ENCODE measurements at places on chromosomes 5 and 9.

DNA sequence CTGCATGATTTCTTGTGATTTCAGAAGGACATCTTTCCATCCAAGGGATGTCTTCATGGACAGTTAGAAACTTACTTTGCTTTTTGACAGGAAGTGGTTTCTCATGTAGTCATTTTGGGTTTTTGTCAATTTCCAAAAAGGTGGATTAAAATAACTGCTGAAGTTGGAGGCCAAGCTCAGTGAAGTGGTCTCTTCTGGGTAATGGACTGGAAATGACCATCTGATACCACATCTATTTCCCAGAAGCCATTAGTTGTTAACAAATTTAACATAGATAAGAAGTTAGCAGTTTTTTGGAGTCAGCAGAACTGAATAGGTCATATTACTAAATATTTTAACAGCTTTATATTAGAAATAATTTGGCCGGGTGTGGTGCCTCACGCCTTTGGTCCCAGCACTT, 86.2 kb upstream of the MYO10 start:
- DNase-seq, result no peak

- no peak for DNase-seq
Measured at GRCh38 chr9:10566848-10567247, 46.0 kb downstream of the PTPRD start.

DNA sequence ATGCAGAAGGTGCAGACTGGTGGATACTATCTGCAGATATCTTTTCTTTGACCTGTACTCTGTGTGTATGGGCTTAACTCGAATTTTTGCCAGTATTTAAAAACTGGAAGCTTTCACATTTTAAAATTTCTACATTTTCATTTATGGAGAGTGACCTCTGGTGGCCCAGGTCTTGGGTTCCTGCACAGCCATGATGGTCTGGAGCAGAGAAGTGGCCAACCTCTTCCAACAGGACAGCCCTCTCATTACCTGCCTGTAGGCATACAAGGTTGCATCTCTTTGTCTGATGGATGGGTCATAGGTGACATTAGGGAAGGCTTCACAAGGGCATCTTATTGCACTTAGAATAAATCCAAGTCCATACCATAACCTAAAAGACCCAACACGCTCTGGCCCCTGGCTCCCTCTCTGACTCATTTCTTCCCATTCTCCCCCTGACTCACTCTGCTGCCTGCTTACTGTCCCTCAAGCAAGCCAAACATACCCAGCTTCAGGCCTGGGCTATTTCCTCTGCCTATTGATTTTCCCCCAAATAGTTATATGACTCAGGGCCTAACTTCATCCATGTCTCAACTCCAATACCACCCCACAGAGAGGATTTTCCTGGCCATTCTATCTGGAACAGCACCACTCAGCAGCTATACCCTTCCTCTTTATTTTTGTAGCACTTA, 113.3 kb upstream of the SLC1A3 start:
- DNase-seq, result no peak

GRCh38 chr5:132313366-132313765, 19.2 kb downstream of the SLC22A4 start:
- DNase-seq, result no peak

DNA sequence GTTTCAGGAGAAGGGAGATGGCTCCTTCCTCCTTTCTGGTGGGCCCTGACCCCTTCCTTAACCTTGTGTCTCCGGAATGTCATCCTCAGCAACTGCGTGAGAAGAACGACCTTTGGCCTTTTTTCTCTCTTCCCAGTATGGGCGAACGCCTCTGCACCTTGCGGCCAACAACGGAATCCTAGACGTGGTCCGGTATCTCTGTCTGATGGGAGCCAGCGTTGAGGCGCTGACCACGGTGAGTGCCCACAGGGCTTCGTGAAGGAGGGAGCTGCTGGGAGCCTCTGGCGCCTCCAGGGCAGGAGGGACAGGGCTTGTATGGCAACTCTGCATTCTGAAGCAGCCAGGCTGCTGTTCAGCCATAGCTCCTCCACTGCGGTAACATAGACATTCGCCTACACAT, 68.0 kb upstream of the CTSL start:
- DNase-seq, result no peak

DNA sequence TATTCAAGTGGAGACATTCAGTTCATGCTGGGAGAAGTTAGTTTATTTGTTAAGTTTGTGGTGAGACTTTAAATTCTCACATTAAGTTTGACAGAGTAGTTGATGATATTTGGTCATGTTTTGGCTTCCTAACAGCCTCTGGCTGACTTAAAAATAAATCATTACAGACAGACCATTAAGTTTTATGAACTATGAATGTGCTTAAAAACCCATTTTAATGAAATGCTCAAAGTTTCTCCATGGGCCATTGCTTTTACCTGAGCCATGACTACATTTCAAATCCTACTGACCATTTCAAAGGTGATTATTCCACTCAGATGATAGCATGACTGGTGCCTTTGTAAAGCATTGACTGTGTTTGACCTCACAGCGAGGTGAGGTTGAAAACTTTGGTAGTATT, 192.7 kb downstream of the LRRC70 start:
- DNase-seq, result no peak

DNA sequence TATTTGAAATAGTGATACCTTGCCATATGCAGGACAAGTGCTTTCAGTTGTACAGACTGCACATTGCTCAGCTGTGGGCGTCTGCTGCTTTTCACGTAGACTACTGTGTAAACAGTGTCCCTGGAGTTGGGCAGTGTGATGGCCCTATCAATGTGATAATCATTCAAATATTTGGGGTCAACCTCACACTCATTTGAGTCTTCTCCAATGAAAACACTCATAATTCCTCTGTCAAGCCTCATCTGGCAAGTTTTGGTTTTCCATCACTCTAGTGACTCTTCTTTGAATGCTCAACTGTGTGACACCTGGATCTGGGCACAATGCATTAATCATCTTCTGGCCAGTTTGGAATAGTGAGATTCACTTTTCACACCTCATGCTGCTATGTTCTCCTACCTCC, 64.4 kb downstream of the UGCG start:
- no peak for DNase-seq

- no peak for DNase-seq
Measured at GRCh38 chr5:123598028-123598689, 86.2 kb downstream of the CSNK1G3 start.

- DNase-seq, result no peak
Measured at GRCh38 chr5:32051796-32052195, 122.3 kb downstream of the GOLPH3 start.

DNA sequence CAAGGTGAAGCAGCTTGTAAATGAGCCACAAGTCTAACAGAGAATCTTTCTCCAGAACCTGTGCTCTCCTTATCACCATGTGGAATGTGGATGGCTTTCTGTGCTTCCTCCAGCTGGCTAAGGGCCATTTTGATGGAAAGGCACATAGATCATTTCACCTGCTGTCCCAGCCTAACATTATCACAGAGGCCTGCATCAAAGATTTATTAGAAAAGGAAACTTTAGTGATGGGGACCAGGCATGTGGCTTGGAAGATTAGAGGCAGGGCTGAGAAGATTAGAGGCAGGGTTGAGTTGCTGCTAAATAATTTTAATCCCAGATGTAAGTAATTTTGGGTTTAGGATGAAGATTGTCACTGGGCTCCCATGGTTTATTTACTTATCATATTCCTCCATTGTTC, 6.3 kb downstream of the SPEF2 start:
- no peak for DNase-seq

DNA sequence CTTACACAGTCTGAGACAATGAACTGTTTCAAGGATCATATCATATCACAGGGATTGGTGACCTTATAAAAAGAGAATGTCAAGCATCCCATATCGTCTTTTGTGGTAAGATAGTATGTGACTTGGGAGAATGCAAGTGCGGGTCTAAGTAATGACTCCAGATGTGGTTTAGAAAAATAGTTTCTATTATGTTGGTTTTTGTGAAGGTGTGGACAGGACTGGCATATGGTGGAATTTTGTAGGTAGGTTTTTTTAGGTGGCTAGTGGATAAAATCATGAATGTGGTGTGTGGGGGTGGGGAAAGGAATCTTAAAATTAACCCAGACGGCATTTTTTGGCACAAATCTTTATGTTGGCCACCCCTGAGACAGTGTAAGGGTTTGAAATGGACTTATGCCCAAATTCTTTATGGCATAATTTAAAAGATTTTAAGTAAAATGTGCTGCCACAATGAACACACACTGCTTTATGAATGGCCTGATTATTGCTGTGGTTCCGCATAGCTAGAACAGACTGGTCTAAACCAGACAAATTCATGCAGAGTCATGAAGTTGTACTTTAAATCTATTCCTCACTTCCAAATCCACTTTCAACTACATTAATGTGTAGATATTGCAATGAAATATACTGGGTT, 204.8 kb upstream of the HAPLN1 start:
- no peak for DNase-seq

DNA sequence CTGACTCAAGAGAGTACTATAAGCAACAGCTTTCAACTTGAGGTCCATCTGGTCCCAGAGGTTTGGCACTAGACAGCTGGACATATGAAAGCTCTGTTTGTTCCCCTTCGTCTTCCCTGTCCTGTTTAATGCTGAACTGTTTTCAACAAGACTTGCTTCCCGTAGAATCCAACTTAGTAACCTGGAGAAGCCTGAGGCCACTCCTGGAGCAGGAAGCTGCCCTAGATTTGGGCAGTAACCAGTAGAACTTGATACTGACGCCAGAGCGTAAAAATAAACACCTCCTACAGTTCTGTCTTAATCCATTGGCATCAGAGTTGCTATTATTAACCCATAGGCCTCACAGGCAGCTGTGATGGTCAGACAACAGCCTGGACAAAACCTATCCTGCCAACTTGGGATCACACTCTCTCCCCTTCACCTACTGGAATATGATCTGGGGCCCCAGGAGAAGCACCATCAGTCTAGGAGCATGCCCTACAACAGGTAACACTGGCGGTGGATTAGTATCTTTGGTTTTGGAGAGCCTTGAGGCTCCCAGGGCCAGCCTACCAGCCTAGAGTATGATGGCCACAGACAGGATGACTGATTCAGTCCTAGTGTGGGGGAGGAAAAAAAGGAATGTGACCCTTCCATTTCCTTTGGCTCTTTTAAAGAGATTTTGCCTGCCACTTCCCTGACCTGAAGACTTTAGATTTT, 29.2 kb downstream of the RUSC2 start:
- DNase-seq, result no peak

- no peak for DNase-seq
Measured at GRCh38 chr9:133148199-133149129, 15.2 kb downstream of the GBGT1 start.

DNA sequence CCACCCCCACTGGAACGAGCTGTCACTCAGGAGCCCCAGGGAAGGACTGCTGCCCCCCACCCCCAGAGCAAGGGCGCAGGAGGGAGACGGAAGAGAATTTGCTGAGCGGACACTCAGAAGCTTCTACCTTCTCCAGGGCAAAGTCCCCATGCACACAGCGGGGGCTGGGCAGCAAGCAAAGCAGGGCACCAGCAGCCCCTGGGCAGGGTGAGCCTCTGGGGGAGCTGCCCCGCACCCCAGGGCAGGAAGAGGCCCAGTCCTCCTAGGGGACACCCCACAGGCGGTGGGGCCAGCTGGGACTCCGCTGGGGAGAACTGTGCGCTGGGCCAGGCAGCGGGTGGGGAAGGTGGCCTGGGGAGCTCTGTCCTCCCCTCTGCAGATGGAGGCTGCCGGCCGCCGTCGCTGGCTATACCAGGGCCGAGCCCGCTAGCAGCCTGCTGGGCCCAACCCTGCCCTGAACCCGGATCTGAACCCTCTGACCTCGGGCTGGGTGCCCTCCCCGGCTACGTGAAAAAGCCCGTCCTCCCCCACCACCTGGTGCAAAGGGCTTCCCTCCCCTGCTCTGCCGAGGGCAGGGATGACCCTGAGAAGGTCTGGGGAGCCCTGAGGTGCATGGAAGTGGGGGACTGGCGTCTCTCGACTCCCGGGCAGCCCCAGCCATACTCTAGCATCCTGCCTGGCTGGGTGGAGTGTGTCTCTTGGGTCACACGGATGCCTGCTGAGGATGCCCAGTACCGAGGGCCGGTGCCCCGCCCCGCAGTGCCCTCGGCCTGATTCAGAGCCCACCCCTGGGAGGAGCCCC, 597 bp upstream of the SLC34A3 start:
- no peak for DNase-seq

DNA sequence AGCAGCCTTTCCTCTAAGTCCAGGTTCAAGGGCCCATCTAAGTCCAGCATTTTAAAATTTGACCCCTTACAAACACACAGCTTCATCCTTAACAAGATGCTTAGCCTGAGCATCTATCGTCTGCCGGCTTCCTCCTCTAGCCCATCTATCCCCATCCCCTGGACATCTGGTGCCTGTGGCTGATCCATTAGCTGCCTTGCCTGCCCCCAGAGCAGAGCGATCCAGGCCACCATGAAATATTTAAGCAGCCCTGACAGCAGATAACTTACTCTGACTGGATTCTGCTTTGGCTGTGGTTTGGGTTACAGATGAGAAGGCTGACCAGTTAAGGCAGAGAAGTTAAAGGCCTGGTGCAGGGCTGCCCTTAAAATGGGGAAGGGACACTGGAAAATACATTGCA, 30.9 kb upstream of the CPEB4 start:
- no peak for DNase-seq

DNA sequence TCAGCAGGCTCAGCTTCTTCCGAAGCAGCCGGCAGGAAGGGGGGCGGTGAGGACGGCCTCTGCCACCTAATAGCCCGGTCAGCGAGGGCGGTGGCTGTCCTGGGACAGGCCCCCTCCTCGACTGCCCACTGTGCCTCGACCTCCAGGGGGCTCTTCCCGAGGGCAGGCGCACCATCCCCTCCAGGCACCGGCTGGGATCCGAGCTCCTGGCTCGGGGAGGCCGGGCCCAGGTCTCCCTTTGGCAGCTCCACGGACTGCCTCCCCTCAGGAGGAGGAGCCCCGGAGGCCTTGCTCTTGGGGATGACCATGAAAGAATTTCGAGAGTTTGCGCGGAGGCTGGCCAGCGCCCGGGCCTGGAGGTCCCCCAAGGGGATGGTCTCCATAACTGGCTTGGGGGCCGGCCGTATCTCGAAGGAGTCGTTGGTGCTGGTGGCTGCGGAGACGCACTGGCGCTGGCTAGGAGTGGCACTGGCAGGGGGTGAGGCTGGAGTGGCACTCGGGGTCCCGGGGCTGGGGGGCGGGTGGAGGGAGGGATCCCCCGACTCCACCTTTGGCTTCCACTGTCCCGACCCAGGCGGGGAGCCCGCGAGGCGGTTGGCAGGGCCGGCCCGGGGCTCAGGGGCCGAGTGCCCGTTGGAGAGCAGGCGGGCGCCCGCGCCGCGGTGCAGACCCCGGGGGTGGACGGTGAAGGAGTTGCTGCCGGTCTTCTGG, 975 bp downstream of the TPRN start:
- DNase-seq, result no peak

- DNase-seq, result no peak
Measured at GRCh38 chr5:91499943-91500531, 116.9 kb upstream of the ARRDC3 start.

GRCh38 chr9:134660407-134660806, 18.8 kb downstream of the COL5A1 start:
- DNase-seq, result no peak

GRCh38 chr5:96084874-96085506, 123.3 kb upstream of the ELL2 start:
- no peak for DNase-seq

GRCh38 chr5:81154725-81155124, 78.4 kb upstream of the CKMT2 start:
- no peak for DNase-seq

Measured in cortex of kidney (tissue), 1 donor.